ENCODE measurements at places on chromosomes 3 and 15. TPM values are rescaled to one million over a fixed set of nuclear protein-coding genes. Genes with fewer than 3 reads are reported as not detected.

The GOLGA8S gene
- polyA plus RNA-seq = 0.90 TPM

The CA12 gene
- polyA plus RNA-seq = 154 TPM

The SLC9A9 gene
- 6.4 TPM for polyA plus RNA-seq

The DNAH12 gene
- polyA plus RNA-seq = 2.0 TPM

The ACTC1 gene
- polyA plus RNA-seq = 4.1 TPM

GRCh38 chr3:192933779-192934460, 16.3 kb upstream of the MB21D2 start:
- no peak for DNase-seq

- no peak for DNase-seq
Measured at GRCh38 chr3:58898513-58898912, 151.3 kb downstream of the CFAP20DC start.

- no peak for DNase-seq
Measured at GRCh38 chr3:78867409-78868372, 900.1 kb downstream of the ROBO1 start.

GRCh38 chr3:135325726-135326235, 530.7 kb downstream of the EPHB1 start:
- DNase-seq = no peak

DNA sequence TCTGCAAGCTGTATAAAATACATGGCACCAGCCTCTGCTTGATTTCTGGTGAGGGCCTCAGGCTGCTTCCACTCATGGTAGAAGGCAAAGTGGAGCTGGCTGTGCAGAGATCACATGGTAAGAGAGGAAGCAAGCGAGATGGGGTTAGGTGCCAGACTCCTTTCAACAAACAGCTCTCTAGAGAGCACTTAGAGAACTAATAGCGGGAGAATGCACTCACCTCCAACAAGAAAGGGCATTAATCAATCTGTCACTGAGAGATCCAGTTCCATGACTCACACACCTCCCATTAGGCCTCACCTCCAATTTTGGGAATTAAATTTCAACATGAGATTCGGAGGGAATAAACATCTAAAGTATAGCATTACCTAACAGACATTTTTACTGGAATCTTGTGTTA, 644.1 kb upstream of the ARRDC4 start:
- DNase-seq = no peak

- DNase-seq = no peak
Measured at GRCh38 chr15:94075349-94075748, 156.0 kb upstream of the MCTP2 start.

- no peak for DNase-seq
Measured at GRCh38 chr3:53890726-53891475, 758 bp downstream of the SELENOK start.

DNA sequence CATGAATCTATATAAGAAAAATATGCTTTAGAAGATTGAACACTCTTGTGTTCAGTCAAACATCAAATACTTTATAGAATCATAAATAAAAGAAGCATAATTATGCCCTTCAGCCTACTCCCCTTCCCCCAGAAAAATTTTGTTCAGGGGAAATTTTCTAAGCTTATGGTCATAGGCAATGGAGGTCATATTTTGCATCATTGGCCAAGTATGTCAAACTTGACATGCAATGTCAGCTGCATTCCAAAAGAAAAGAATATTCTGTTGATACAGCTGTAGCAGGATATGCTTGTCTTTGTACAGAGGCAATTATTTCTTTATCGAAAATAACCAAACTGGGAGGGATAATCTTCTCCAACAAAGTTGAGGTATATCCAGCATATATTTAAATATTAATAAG, 328.2 kb downstream of the ZIC1 start:
- no peak for DNase-seq

DNA sequence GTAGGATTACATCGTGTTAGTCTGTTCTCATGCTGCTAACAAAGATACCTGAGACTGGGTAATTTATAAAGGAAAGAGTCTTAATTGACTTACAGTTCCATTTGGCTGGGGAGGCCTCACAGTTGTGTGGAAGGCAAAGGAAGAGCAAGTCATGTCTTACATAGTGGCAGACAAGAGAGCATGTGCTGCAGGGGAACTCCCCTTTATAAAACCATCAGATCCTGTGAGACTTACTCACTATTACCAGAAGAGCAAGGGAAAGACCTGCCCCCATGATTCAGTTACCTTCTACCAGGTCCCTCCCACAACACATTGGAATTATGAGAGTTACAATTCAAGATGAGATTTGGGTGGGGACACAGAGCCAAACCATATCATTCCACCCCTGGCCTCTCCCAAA, 3.4 kb downstream of the SLC25A26 start:
- DNase-seq = no peak

DNA sequence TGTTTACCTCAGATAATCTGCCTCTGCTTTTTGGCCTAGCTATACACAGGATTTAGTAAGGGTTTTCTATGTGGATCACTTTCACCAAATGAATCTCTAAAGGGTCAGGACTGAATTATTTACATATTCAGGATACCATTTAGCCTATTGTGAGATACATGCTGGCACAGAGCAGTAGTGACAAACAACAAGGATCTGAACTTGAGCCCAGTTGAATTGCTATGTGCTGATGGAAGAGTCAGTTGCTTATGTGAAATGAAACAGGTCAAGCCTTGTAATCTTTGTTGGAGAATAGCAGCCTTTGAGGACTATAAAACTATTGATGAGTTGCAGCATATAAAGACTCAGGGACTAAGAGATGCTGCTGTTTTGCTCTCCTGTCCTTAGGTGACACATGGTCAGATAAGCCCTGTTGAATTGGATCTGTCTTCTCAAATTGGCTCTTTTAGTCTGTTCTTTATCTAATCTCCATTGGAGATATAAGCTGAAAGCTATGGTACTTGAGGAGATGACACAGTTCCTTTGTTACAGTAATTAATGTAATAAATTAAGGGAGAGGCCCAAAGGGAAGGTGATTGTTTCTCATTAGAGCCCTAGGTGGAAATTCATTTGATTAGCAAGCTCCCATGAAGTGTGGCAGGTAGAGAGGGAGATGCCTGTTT, 30.4 kb downstream of the ZNF609 start:
- DNase-seq = no peak
